Tibial nerve (tissue), 4 donors: ENCODE measurements at places on chromosomes 1 and 21. TPM values are rescaled to one million over a fixed set of nuclear protein-coding genes. Genes with fewer than 3 reads are reported as not detected.

FHAD1 gene
- total RNA-seq: not detected

PAPPA2 gene
- 0.20 TPM for total RNA-seq

GNAT2 gene
- total RNA-seq: not detected

ANGPTL1 gene
- 25.2 TPM for total RNA-seq

LCE1E gene
- total RNA-seq: not detected

ATF3 gene
- total RNA-seq: 14.4 TPM

GTF2B gene
- 55.7 TPM for total RNA-seq

- H3K4me1 ChIP-seq: no peaks in the 10 kb centered on the region
- H3K4me3 ChIP-seq: no peak overlapping the region
- no peak overlapping the region for H3K27ac ChIP-seq
- no peaks in the 10 kb centered on the region for H3K27me3 ChIP-seq
These were observed 152.0 kb downstream of the KIF26B start for GRCh38 chr1:245306628-245307410.

DNA sequence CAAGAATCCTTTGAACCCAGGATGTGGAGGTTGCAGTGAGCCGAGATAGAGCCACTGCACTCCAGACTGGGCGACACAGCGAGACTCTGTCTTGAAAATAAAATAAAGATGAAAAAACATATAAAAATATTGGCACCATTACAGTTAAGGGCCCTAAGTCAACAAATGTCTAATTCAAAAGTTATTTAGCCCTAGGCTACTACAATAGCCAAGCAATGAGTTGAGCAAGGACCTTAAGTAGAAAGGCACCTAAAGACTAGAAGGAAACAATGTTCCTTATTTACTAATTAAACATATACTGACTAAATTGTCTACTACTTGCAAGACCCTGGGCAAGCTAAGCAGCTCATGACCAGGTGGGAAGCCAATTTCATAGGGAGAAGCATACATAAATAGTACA, 4.1 kb downstream of the PIK3R3 start:
- H3K4me3 ChIP-seq: no peak overlapping the region
- DNase-seq: no peak
- H3K27ac ChIP-seq: no peak overlapping the region
- H3K4me1 ChIP-seq: peaks cover 12% of the 10 kb centered on the region
- H3K36me3 ChIP-seq: no peaks in the 10 kb centered on the region

GRCh38 chr1:219666242-219666641, 53.3 kb upstream of the ZC3H11B start:
- no peaks in the 10 kb centered on the region for H3K27me3 ChIP-seq
- DNase-seq: peak; percentile 58
- H3K4me1 ChIP-seq: no peaks in the 10 kb centered on the region
- H3K27ac ChIP-seq: no peak overlapping the region
- H3K36me3 ChIP-seq: no peaks in the 10 kb centered on the region
- H3K4me3 ChIP-seq: no peak overlapping the region

- H3K4me1 ChIP-seq: no peaks in the 10 kb centered on the region
- H3K27ac ChIP-seq: no peak overlapping the region
- no peaks in the 10 kb centered on the region for H3K36me3 ChIP-seq
- DNase-seq: no peak
- no peaks in the 10 kb centered on the region for H3K27me3 ChIP-seq
These were observed 190.7 kb downstream of the NUF2 start for GRCh38 chr1:163512349-163512989.

DNA sequence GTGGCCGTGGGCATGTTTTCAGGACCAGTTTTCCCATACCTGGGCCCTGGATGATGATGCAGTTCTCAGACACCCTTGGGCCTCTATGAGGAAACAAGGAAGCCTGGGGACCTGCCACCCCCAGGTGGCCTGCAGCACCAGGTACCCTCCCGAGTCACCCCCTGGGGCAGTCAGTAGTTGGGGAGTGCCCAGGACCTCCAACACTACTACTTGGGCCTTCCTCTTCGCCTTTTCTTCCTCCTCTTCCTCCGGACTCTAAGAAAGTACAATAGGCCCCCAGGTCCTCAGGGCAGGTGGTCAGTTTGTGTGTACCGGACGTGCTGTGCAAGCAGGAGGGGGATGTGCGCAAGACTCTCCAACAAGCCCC, 11.9 kb upstream of the SRARP start:
- no peak overlapping the region for H3K27ac ChIP-seq
- H3K27me3 ChIP-seq: no peaks in the 10 kb centered on the region
- DNase-seq: no peak
- H3K4me1 ChIP-seq: no peaks in the 10 kb centered on the region

- DNase-seq: no peak
- H3K36me3 ChIP-seq: no peaks in the 10 kb centered on the region
- H3K27me3 ChIP-seq: no peaks in the 10 kb centered on the region
- H3K4me3 ChIP-seq: no peak overlapping the region
- H3K27ac ChIP-seq: no peak overlapping the region
These were observed 14.8 kb upstream of the NID1 start for GRCh38 chr1:236079703-236080102.

- H3K4me1 ChIP-seq: no peaks in the 10 kb centered on the region
- peak overlapping the region; percentile 71 for H3K4me3 ChIP-seq
- H3K27ac ChIP-seq: peak overlapping the region; percentile 64
- no peaks in the 10 kb centered on the region for H3K36me3 ChIP-seq
These were observed 734 bp downstream of the CDK18 start for GRCh38 chr1:205505076-205505729.

DNA sequence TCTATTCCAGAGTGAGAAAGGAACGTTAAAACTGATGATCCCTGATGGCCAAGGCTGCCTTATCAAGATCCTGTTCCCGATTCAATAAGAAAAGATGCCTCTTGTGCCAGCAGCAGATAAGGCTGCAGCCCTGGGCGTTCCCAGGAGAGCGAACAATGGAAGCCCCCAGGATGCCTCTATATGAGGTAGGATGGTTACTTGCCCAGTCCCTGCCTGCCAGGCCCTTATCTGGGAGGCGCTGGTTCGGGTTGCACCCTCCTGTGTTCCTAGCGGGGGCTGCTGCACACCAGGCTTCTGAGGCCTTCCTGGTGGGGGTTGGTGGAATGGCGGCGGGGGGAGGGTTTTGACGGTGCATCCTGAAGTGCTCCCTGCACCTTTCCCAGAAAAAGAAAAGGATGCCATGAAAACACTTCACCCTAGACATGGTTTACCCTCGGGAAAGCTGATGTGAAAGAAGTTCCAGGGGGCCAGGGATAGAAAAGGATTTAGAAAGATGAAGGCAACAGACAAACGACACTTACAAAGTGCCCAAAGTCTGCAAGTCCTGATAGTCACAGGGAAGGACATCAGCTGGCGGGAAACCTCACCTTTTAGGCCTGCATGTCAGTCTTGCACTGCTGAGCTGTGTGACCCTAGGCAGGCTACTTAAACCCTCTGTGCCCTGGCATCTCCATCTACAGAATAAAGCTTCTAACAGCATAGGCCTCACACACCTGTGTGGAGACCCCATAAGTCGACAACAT, 100.3 kb downstream of the KCNJ15 start:
- DNase-seq: no peak
- H3K4me3 ChIP-seq: no peak overlapping the region
- H3K27me3 ChIP-seq: no peaks in the 10 kb centered on the region
- H3K27ac ChIP-seq: no peak overlapping the region
- peaks cover 10% of the 10 kb centered on the region for H3K4me1 ChIP-seq

GRCh38 chr1:73673971-73674370, 524.0 kb downstream of the LRRIQ3 start:
- H3K27ac ChIP-seq: no peak overlapping the region
- DNase-seq: no peak
- H3K27me3 ChIP-seq: no peaks in the 10 kb centered on the region
- no peaks in the 10 kb centered on the region for H3K4me1 ChIP-seq
- H3K36me3 ChIP-seq: no peaks in the 10 kb centered on the region
- no peak overlapping the region for H3K4me3 ChIP-seq

GRCh38 chr1:58584082-58584895, 7.2 kb upstream of the TACSTD2 start:
- no peaks in the 10 kb centered on the region for H3K27me3 ChIP-seq
- peak overlapping the region; percentile 13 for H3K27ac ChIP-seq
- no peak overlapping the region for H3K4me3 ChIP-seq
- H3K4me1 ChIP-seq: peaks cover 17% of the 10 kb centered on the region
- no peaks in the 10 kb centered on the region for H3K36me3 ChIP-seq

DNA sequence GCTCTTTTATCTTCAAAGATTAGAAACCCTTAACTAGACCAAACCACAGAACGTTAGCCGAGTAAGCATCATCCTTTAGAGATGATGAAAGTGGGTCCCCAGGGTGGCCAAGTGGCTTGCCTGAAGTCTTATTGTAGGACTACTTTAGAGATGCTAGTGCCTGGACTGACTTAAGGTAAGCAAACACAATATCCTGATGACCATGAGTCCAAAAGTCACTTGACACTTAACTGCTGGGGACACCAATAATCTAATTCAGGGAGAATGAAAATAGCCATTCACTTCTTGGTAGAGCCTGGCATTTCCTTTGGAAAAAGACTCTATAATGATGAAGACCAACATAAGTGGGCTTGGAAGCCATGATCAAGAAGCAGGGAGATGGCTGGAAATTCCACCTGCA, 225.3 kb upstream of the IRF2BP2 start:
- no peak overlapping the region for H3K27ac ChIP-seq
- no peaks in the 10 kb centered on the region for H3K4me1 ChIP-seq
- H3K36me3 ChIP-seq: no peaks in the 10 kb centered on the region
- no peak overlapping the region for H3K4me3 ChIP-seq
- DNase-seq: no peak
- H3K27me3 ChIP-seq: no peaks in the 10 kb centered on the region

- H3K4me3 ChIP-seq: no peak overlapping the region
- H3K4me1 ChIP-seq: no peaks in the 10 kb centered on the region
- H3K27ac ChIP-seq: no peak overlapping the region
- no peaks in the 10 kb centered on the region for H3K27me3 ChIP-seq
These were observed 9.3 kb downstream of the ZNF281 start for GRCh38 chr1:200400556-200400955.

GRCh38 chr21:21688889-21689288, 690.7 kb downstream of the NCAM2 start:
- no peaks in the 10 kb centered on the region for H3K36me3 ChIP-seq
- no peak for DNase-seq
- no peaks in the 10 kb centered on the region for H3K27me3 ChIP-seq
- no peaks in the 10 kb centered on the region for H3K4me1 ChIP-seq
- no peak overlapping the region for H3K4me3 ChIP-seq

DNA sequence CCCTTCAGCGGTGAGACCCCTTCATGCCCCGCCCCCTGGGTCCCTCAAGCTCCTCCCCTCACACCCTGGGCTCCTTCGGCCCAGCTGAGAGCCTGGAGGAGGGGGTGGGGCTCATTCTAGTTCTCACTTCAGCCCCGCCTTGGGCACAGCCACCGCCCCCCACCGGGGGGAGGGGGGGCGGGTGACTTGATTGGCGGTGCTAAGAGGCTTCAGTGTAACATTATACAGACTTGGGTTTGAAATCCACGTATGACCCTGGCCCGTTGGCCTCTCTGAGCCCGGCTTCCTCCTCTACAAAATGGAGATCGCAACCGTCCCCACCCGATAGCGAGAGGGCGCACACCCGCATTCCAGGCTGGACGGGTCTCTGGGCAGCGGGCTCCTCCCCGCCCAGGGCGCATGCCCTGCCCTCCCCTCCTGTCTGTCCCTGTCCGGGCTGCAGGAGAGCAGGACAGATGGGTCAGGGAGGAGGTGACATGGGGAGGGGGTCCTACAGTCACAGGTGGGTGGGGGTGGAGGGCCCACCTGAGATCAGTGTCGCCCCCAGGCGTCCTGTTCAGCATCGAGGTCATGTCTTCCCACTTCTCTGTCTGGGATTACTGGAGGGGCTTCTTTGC, 5.1 kb downstream of the CLCNKB start:
- peak overlapping the region; percentile 20 for H3K4me3 ChIP-seq
- H3K27ac ChIP-seq: no peak overlapping the region
- DNase-seq: peak; percentile 30
- H3K27me3 ChIP-seq: no peaks in the 10 kb centered on the region

- H3K27ac ChIP-seq: no peak overlapping the region
- H3K4me3 ChIP-seq: no peak overlapping the region
- H3K4me1 ChIP-seq: peaks cover 3% of the 10 kb centered on the region
- no peaks in the 10 kb centered on the region for H3K36me3 ChIP-seq
- no peaks in the 10 kb centered on the region for H3K27me3 ChIP-seq
These were observed 26.0 kb downstream of the FMO3 start for GRCh38 chr1:171116676-171117075.

GRCh38 chr1:42841010-42841409, 5.4 kb upstream of the ZNF691 start:
- no peaks in the 10 kb centered on the region for H3K36me3 ChIP-seq
- DNase-seq: no peak
- no peak overlapping the region for H3K27ac ChIP-seq
- no peaks in the 10 kb centered on the region for H3K27me3 ChIP-seq
- peaks cover 25% of the 10 kb centered on the region for H3K4me1 ChIP-seq

GRCh38 chr1:27594564-27595510, 9.1 kb downstream of the AHDC1 start:
- no peaks in the 10 kb centered on the region for H3K36me3 ChIP-seq
- H3K4me3 ChIP-seq: no peak overlapping the region
- peak overlapping the region; percentile 25 for H3K27ac ChIP-seq
- peaks cover 100% of the 10 kb centered on the region for H3K4me1 ChIP-seq
- no peaks in the 10 kb centered on the region for H3K27me3 ChIP-seq

GRCh38 chr1:232904566-232904965, 45.8 kb upstream of the NTPCR start:
- no peak for DNase-seq
- no peak overlapping the region for H3K27ac ChIP-seq
- H3K36me3 ChIP-seq: no peaks in the 10 kb centered on the region
- no peak overlapping the region for H3K4me3 ChIP-seq
